ENCODE measurements at places on chromosomes 5 and 9.

GRCh38 chr9:92974761-92975755 is 27.7 kb downstream of the FGD3 start:
- DNase-seq = no peak

GRCh38 chr9:120303519-120303918 is 276.4 kb downstream of the CDK5RAP2 start:
- no peak for DNase-seq

- DNase-seq = peak; percentile 39
These were observed 114.5 kb upstream of the LMX1B start for GRCh38 chr9:126499005-126499910.

DNA sequence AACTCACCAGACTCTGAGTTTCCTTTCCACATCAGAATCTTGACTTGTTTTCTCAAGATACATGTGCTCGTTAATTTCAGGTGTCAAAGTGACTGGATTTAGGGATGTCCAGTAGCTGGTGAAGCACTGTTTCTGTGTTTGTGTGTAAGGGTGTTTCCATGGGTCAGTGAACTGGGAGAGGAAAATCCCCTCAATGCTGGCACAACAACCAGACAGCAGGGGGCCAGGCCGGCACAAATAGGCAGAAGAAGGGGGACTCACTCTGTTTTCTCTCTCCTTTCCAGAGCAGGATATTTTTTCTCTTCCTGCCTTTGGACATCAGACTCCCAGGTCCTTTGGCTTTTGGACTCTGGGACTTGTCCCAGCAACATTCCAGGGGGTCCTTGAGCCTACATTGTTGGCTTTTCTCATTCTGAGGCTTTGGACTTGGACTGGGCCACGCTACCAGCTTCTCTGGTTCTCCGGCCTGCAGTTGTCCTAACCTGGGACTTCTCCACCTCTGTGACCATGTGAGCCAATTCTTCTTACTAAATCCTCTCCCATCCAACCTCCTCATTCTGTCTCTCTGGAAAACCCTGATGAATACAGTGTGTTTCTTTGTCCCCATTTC is 144.0 kb downstream of the CAAP1 start:
- DNase-seq = no peak

DNA sequence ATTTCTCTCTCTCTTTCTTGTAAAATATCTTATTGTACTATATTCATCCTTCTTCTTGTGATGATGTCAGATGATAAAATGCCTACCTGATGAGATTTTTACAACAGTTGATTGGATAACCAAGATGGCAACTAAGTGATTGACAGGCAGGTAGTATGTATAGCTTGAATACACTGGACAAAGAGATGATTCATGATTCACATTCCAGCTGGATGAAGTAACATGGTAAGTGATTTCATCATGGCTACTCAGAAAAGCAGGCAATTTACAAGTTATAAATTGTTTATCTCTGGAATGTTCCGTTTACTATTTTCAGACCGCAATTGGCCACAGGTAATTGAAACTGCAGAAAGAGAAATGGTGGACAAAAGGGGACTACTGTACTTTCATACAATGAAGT is 1471.7 kb upstream of the C9orf72 start:
- DNase-seq = no peak

- DNase-seq = no peak
These were observed 166.7 kb downstream of the TTLL11 start for GRCh38 chr9:121926351-121926801.

DNA sequence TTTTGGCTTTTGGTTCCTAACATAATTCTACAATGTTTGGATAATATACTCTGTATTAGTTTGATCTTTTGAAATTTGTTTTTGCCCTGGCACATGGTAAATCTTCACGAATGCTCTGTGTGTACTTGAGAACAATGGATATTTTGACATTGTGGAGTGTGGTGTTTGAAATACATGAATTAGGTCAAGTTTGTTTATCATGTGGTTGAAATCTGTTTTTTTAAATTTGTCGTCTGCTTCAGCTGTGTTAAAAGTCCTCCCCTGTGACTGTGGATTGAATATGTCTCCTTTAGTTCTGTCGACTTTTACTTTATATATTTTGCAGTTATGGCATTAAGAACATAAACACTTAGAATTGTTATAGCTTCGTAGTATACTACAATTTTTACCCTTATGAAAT is 60.3 kb downstream of the DUSP1 start:
- no peak for DNase-seq

DNA sequence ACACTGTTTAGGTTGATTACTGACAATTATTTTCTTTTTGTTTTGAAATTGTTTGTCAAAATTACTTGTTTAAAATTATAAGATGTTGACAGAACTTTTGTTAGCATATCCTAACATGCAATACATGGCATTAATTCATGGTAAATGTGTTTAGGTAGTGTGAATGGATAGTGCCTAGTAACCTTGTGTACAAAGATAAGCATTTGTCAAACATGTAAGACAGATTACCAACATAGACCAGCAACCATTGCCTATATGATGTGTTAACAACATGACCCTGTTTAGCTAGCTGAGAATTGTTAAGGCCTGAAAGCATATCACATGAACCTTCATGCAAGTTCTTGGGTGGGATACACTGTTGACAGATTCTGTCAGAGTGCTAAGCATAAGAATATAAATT is 13.4 kb downstream of the MAN2A1 start:
- DNase-seq = no peak

GRCh38 chr9:3244963-3245653 is 280.7 kb downstream of the RFX3 start:
- no peak for DNase-seq

GRCh38 chr9:15525958-15526357 is 15.2 kb upstream of the PSIP1 start:
- DNase-seq = no peak

DNA sequence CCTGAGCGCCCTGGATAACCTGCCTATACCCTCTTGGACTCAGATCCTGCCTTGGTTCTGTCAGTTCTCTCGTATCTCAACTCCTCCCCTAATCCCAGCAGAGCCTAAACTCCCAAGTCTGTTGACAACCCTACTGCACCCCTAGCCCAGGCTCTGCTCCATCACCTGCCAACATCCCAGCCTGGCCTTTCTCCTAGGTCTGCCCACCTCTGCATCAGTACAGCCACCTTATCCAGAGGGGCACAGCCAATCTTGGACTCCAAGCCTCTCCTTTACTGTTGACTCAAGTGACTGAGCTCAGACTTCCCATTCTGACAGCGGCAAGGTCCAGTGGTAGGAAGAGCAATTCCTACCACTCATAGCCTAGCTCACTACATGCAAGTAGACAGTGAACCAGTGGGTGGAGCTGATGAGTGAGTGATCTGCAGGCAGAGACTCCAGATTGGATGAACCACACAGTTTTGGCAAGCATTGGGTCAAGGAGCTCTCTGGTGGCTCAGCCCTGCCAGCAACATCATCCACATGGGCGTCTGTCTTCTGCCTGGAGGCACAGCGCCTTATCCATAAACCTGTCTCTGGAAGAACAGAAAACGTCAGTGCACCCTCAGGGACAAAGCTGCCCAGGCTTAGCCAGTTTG is 26.5 kb downstream of the TRMO start:
- no peak for DNase-seq

DNA sequence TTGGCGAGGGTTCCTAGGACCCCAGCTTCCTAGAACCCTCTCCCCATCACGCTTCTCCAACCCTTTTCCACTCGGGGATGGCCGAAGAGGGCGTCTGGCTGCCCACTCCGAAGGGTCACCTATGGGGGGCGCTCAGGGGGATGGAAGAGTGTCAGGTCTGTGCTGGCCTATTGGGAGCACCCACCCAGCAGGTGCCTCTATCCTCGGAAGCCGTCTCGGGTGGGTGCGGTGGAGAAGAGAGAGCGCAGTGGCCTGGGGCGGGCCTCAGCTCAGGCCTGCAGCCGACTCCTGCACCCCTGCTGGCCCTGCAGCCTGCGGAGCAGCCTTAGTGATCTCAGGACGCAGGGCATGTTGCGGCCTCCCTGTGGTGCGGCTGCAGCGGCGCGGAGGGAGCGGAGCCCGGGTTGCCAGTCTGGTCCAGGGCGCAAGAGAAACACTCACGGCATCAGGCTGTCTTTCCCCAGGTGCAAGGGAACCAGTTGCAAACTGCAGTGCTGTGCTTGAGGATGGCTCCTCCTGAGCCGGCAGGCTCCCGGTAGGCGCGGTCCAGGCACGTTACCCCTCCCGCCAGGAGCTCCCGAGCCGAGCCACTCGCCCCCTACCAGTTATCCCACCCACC is 1.5 kb upstream of the IRX2 start:
- DNase-seq = no peak

- DNase-seq = no peak
These were observed 61.2 kb downstream of the TMEM232 start for GRCh38 chr5:110665184-110665726.

GRCh38 chr5:137630972-137631370 is 104.9 kb downstream of the KLHL3 start:
- no peak for DNase-seq

- no peak for DNase-seq
These were observed 43.9 kb downstream of the ARRDC3 start for GRCh38 chr5:91339063-91339705.

- DNase-seq = no peak
These were observed 160.3 kb upstream of the TRPC7 start for GRCh38 chr5:136525597-136525996.

DNA sequence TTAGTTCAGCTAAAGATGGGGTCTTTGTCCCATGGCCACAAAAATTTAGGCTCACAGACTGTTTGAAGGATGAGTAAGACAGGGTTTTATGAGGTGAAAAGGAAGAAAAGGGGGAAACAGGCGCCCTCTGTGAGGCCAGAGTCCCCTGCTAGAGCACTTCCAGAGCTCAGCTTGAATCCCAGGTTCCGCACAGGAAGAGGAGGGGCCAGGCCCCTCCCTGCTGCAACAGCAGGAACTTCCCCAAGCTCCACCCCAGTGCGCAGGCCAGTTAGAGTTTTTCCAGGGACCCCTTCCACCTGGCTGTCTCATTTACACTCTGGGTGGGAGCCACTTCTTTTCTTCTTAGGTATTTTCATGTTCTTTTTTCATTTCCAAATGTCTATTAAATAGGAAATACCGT is 480.8 kb downstream of the PSAT1 start:
- no peak for DNase-seq

- no peak for DNase-seq
These were observed 44.2 kb upstream of the PALM2AKAP2 start for GRCh38 chr9:109735801-109736200.

DNA sequence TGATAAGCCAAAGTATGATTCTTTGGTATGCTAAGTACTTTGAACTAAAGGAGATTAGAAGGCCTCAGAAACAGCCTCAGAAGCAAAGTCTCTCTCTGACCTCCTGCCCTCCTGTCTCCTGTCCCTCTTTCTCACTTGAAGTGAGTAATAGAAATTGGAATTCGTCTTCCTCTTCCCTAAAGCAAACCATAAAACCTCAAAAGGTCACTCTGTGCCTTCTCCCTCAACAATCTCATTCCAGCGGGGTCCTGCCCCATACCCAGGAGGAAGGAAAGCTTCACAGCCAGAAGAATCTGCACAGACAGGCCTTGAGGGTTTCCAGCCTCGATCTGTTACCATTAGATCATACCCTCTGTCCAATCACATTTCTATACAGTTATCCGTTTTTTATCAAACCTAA is 87.8 kb downstream of the HAPLN1 start:
- DNase-seq = no peak

- DNase-seq = no peak
These were observed 59.8 kb downstream of the MEF2C start for GRCh38 chr5:88823201-88823600.

- peak; percentile 22 for DNase-seq
These were observed 131.6 kb upstream of the NIPBL start for GRCh38 chr5:36744773-36745589.

GRCh38 chr5:127563136-127563535 is 45.7 kb downstream of the PRRC1 start:
- DNase-seq = no peak

- DNase-seq = no peak
These were observed 5.1 kb upstream of the POU5F2 start for GRCh38 chr5:93746406-93747056.

GRCh38 chr5:94700592-94700991 is 82.1 kb downstream of the SLF1 start:
- DNase-seq = no peak

DNA sequence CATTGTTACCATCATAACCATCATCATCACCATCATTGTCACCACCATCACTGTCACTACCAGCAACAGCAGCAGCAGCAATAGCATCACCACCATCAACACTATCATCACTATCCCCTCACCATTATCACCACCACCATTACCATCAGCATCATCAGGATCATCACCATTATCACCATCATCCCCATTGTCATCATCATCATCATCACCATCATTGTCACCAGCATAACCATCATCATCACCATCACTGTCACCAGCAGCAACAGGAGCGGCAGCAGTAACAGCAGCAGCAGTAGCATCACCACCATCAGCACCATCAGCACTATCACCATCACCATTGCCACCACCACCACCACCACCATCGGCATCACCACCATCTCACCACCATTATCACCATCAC is 48.4 kb downstream of the S1PR3 start:
- DNase-seq = no peak

GRCh38 chr5:131193106-131193505 is 22.4 kb downstream of the LYRM7 start:
- DNase-seq = no peak

GRCh38 chr5:40198736-40199135 is 481.0 kb upstream of the PTGER4 start:
- no peak for DNase-seq

DNA sequence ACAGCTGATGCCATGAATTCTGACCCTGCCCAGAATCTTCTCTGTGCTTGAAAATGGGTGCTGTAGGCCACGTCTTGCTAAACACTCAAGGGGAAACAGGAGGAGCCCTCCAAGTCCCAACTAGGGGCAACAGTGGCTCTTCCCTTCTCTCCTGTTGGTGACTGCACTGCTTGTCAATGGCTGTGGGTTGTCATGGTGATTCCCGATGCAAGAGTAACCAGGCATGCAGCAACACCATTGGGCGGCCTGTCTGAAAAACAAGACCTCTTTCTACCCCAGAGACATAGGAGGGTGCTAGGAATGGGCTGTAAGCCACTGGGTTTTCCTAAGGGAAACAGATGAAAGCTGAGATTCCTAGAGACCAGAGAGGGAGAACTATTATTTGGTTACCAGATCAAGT is 201.7 kb upstream of the PANK3 start:
- no peak for DNase-seq

- no peak for DNase-seq
These were observed 2.8 kb downstream of the ZNF608 start for GRCh38 chr5:124743602-124744169.

GRCh38 chr9:128280084-128280622 is 4.1 kb downstream of the SWI5 start:
- DNase-seq = no peak

- DNase-seq = peak; percentile 86
These were observed 580 bp upstream of the RFX3 start for GRCh38 chr9:3526165-3526996.

All from activated CD4-positive, alpha-beta T cell treated with anti-CD3 and anti-CD28 coated beads, Interleukin-2, amount 50 U/mL, for 1 hour (primary cell).